ENCODE measurements at places on chromosomes 11 and 22.

DNA sequence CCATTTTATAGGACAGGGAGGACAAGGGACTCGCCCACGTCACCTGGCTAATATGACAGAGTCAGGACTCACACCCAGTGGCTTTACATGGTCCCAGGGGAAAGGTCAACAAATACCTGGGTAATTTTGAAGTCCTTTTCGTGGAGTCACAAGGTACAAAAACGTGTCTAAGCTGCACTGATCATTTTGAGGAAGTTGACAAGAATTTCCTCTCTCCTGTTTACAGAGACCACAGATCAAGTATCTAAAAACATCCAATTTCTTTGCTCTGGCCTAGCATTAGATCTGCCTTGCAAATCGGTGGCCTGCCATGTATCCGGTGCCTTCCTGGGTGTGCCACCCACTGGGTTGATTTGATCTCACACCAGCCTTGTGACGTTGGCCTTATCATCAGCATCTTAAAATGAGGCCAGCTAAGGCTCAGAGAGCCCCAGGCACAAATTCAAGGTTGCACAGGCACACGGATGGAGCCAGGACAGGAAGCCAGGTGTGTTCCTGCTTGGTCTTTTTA lies 17.6 kb downstream of the GDPD5 start:
- no peak for DNase-seq

- no peak for DNase-seq
Observed at GRCh38 chr11:60871378-60872061, 4.2 kb downstream of the ZP1 start.

- DNase-seq = no peak
Observed at GRCh38 chr11:114293201-114293711, 2.9 kb upstream of the NNMT start.

DNA sequence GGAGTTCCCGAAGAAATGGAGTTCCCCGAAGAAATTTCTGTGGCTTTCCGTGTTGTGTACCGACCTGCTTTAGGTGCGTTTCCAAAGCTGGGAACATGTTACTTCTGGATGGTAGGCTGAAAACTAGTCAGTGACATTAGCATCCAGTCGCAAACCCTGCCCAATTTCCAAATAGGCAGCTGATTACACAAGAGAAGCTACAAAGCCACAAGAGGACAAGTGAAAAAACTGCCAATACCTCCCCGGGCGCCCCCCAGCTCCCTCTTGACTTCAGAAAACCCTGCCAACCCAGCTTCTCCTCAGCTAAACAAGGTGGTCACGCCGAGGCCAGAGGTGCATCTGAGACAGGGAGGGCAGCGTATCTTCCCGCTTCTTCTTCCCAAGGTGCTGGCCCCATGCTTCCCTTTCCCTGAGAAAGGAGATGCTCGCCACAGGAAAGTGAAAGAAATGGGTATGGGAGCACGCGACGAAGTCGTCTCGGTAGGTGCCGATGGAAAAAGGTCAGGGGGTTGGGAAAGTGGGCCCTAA lies 551 bp downstream of the AGBL2 start:
- DNase-seq = no peak

DNA sequence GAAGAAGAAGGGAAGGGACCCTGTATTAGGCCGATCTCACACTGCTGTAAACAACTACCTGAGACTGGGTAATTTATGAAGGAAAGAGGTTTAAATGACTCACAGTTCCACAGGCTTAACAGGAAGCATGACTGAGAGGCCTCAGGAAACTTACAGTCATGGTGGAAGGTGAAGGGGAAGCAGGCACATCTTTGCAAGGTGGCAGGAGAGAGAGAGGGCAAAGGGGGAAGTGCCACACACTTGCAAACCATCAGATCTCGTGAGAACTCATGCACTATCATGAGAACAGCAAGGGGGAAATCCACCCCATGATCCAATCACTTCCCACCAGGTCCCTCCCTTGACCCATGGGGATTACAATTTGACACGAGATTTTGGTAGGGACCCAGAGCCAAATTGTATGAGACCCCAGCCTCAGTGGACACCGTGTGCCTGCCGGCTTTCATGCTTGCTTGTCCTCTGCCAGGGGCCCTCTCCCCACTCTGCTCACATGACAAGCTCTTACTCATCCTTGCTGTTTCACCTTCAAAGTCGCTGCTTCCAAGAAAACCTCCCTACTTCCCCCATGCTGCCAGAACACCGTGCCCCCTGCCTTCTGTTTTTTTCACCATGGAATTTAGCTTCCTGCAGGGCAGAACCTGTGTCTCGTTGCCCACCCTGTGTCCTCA lies 23.3 kb upstream of the PPFIA1 start:
- DNase-seq = no peak

- no peak for DNase-seq
Observed at GRCh38 chr11:13357232-13357631, 79.6 kb downstream of the BMAL1 start.

DNA sequence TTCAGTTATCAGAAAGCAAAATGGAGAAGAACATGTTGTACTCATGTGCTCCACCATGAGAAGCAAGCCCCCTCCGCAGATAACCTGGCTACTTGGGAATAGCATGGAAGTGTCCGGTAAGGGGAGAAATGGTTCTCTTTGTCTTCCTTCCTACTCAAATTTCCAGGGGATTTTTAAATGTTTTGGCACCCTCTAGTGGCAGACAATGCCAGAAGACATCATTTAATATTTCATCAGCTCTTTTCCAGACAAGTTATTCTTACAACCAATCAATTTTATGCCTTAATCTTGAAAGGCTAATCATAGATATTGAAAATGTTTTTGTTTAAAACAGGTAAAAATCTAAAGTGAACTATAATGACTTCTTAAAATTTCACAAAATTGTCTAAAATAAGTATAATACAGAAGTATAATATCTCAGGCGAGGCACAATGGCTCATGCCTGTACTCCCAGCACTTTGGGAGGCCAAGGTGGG lies 15.7 kb downstream of the CRTAM start:
- no peak for DNase-seq

- no peak for DNase-seq
Observed at GRCh38 chr11:218815-219593, 11.5 kb downstream of the RIC8A start.

- no peak for DNase-seq
Observed at GRCh38 chr11:132060567-132060966, 690.2 kb downstream of the NTM start.

GRCh38 chr11:105229761-105230160 lies 90.2 kb upstream of the CARD18 start:
- no peak for DNase-seq

DNA sequence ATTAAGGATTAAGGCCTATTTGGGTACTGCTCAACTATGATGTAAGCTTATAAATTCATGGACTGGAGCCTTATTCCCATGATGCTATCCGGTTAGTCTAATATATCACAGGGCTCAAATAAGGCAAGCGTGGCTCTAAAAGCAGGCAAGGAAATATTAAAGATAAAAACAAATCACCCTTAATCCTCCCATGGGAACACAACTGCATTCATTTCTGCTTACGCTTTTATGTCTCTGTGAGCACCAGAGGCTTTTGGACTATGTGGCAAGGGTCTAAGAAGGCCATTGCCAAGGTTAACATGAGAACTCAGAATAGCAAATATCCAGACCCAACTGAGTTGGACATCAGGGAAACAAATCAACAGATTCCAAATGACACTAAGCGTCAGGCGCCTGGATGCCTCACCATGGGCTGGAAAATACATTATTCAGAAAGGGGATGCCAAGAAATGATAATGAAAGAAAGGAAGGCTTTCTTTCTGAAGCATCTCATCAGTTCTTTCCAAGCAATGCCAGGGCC lies 138.1 kb downstream of the SLC1A2 start:
- no peak for DNase-seq

- no peak for DNase-seq
Observed at GRCh38 chr11:77874206-77874605, 53.3 kb downstream of the AAMDC start.

- no peak for DNase-seq
Observed at GRCh38 chr11:57788703-57789088, 27.1 kb downstream of the CTNND1 start.

- no peak for DNase-seq
Observed at GRCh38 chr11:60056349-60056969, at the start of gene MS4A3. Gene MS4A3 (plus strand): TSS chr11:60056665. CDS start chr11:60061161, 4,496 bp downstream.

DNA sequence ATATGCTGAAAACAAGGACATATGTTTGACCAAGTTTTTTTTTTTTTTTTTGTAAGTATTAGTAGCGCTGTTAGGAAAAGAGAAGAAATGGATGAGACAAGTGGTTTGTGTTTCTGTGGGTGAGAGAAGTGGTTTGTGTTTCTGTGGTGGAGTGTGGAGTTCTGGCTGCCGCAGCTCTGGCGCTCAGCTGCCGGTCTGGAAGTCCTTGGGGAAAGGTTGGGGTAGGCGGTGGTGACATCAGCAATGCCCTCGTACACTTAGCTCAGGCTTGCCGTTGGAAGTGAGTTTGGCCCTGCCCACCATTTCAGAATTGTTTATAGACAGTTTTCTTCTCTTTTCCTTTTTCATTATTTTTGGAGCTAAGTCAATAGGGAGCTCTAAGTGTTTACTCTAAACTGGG lies 116.6 kb downstream of the TBC1D22A start:
- no peak for DNase-seq

DNA sequence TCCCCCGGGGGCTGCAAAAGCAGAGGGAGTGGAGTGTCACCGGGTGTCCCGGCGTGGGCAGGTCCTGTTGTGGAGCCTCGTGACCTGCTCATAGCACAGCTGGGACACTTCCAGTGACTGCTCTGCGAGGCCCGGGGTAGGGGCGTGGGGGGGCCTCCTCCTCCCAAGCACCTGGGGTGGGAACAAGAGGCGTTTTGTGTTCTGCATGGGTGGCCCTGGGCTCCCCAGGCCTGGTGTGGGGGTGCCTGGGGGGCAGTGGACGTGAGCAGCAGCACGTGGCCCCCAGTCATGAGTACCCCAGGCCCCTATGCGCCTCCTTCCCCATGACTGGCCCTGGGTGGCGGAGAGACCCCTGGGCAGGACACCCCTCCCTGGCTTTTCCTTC lies 104.7 kb downstream of the KCNQ1 start:
- no peak for DNase-seq

DNA sequence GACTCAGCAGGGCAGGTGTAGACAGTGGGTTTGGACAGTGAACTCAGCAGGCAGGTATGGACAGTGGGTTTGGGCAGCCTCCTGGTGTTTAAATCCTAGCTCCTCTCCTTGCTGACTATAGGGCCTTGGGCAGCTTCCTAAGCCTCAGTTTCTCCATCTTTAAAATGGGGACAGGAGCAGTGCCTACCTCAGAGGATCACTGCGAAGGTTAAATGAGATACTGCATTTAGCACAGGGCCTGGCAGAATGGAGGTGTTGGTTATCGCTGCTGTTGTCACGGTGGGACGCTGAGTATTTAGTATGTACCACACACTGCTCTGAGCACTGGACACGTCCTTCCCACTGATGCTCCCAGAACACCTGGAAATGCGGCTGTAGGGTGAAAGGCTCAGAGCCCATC lies 14.4 kb upstream of the SCGB1A1 start:
- DNase-seq = no peak

GRCh38 chr22:41471568-41471967 lies 2.7 kb downstream of the ACO2 start:
- no peak for DNase-seq

DNA sequence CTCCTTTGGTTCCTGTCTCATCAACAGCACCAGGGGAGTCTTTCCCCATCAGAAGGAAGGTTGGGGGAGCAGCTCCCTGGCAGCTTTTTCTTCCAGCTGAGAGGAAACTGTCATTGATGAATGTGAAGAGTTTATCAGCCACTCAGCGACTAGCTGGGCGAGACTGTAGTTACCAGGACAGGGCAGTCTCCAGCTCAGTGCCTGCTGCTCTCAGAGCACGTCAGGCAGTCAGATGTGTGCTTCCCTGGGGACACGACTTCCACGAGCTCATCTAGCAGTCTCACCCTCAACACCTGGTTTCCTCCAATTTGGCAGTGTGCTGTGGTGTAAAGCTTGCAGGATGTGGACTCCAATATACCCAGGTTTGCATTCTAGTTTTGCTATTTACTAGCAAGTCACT lies 12.5 kb upstream of the C1QTNF4 start:
- DNase-seq = no peak

GRCh38 chr11:83044958-83045712 lies 26.6 kb downstream of the RAB30 start:
- DNase-seq = no peak

DNA sequence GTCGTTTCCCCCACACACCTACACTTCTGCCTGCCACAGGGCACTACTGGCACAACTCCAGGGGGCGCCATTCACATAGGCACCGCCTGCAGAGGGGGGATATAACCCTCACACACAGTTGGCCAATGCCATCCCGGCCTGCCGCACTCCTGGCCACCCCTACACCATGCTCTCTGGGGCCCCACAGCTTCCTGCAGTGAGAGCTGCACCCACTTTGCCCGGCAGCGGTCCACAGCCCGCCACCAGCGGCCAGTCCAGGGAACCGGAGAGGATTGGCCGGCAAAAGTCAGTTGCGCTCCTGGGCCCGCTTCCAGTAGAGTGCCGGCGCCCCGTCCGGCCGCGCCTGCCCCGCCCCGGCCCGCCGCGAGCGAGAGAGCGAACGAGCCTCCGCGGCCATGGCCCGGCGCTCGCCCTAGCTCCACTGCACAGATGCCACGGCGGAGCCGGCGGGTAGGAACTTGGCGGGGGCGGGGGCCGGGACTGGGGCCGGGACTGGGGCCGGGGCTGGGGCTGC lies 25.6 kb upstream of the SUSD2 start:
- DNase-seq = no peak

DNA sequence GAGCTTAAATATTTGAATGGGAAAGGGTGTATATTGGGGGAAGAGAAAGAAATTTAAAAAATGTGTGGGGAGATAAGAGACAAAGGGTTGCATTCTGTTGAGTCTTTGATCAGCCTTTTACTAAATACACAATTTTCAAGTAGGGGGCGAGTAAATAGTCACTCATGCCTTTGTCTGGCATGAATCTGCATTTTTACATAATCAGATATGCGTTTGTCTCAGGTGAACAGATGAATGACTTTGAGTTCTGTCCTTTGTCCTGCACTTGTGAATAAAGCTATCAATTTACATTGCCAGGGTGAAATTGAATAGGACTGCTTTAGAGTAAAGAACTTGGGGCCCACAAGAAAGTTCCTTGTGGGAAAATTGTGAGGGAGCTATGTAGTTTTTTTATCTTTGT lies 523.6 kb upstream of the LUZP2 start:
- DNase-seq = no peak

DNA sequence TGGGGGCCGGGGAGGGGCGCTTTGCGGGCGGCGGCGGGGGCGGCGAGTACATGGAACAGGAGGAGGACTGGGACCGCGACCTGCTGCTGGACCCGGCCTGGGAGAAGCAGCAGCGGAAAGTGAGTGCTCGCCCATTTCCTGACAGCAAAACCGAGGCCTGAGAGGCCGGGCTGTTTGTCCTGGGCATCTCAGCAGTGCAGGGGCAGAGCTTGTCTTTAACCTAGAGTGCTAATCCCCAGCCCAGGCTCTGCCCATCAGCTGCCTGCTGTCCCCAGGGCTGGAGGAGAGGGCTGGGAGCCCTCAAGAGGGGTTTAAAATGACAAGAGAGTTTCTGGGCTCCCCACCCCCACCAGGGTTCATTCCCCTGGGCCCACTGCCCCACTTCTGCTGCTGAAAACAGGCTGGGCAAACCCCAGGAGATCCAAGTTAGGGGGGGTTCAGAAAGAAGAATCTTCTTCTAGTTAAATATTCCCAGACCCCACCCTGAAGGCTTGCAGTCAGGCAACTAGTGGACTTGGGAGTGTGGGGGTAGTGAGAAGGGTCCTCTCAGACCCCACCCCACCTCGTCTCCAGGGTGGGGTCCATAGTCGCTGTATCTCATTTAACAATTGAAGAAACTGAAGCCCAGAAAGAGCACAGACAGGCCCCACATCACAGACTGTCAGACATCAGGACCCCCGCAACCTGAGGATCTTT lies 411 bp downstream of the ACTN3 start:
- DNase-seq = no peak
